MM.1S (cell line): ENCODE measurements at places on chromosomes 11 and 22.

DNA sequence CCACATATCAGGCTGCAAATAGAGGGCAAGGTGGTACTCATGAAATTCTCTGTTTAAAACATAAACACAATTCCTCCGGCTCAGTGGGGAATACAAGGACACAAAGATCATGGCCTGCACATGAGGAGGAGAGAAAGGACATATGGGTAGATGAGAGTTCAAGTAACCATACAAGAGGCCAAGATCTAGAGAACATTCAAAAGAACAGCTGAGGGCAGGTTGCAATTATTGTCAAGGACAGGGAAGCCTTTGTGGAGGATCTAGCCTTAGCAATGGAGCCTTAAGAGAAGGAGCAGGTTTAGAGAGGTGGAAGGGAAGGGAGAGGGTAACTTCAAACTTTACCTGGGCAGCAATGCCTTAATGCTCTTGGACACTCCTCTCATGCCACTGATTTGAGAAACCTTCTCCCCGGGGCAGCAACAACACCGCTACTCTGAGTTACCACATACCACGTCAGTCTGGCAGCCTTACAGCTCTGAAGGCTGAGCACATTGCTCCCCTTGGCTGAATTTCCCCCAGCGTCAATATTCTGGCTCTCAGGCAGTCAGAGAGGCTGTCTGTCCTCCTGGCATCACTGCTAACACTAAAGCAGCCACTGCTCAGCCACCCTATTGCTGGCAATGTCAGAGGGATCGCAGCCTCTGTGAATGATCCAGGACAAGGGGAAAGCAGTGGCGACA lies 55.5 kb downstream of the CLPB start:
- H3K4me1 ChIP-seq = no peaks in the 10 kb centered on the region
- no peaks in the 10 kb centered on the region for H3K27me3 ChIP-seq
- no peak for DNase-seq
- no peaks in the 10 kb centered on the region for H3K36me3 ChIP-seq

- no peaks in the 10 kb centered on the region for H3K27me3 ChIP-seq
- no peaks in the 10 kb centered on the region for H3K36me3 ChIP-seq
These were observed 248.6 kb downstream of the AASDHPPT start for GRCh38 chr11:106326087-106326486.

DNA sequence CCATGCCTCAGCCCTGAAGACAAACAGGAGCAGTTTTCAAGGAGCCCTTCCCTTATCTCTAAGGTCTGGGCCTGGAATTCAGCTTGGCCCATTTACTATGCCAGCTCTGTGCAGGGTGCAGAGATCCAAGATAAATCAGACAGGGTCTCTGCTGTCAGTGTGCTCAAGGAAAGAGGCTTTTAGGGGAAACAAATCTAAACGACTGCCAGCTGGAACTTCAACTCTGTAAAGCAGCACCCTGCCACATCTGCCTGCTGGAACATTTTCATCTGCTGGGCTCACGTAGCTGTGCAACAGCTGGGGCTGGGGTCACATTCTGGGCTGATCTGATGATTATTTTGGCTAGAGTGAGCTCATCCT lies 19.8 kb upstream of the EHF start:
- peaks cover 16% of the 10 kb centered on the region for H3K4me1 ChIP-seq
- no peak overlapping the region for H3K27ac ChIP-seq
- no peak overlapping the region for H3K4me3 ChIP-seq
- no peaks in the 10 kb centered on the region for H3K27me3 ChIP-seq
- H3K36me3 ChIP-seq = no peaks in the 10 kb centered on the region

GRCh38 chr22:45799291-45799690 lies 127.7 kb downstream of the ATXN10 start:
- no peaks in the 10 kb centered on the region for H3K27me3 ChIP-seq
- no peak for DNase-seq
- no peaks in the 10 kb centered on the region for H3K4me1 ChIP-seq
- no peak overlapping the region for H3K4me3 ChIP-seq

- H3K36me3 ChIP-seq = peaks cover 13% of the 10 kb centered on the region; the same call in 1 of the 2 replicates
- peaks cover 27% of the 10 kb centered on the region for H3K4me1 ChIP-seq
- H3K4me3 ChIP-seq = no peak overlapping the region
- no peaks in the 10 kb centered on the region for H3K27me3 ChIP-seq
- no peak for DNase-seq
- no peak overlapping the region for H3K27ac ChIP-seq
These were observed 37.6 kb downstream of the PITPNB start for GRCh38 chr22:27881421-27881820.

DNA sequence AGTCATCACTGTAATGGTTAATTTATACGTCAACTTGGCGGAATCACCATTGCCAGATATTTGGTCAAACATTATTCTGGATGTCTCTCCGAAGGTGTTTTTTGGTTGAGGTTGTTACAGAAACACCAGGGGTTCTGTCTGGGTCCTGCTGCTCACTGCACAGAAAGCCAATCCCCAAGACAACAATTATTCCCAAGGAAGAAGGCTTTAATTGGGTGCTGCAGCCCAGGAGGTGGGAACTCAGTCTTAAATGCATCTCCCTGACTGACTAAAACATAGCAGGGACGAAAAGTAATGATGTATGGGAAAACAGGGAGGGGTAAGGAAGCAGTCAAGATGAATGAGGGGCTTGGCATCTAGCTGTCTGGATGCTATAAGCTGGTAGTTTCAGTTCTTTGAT lies 331.3 kb downstream of the TBC1D22A start:
- H3K4me3 ChIP-seq = no peak overlapping the region
- H3K4me1 ChIP-seq = no peaks in the 10 kb centered on the region
- no peak overlapping the region for H3K27ac ChIP-seq

DNA sequence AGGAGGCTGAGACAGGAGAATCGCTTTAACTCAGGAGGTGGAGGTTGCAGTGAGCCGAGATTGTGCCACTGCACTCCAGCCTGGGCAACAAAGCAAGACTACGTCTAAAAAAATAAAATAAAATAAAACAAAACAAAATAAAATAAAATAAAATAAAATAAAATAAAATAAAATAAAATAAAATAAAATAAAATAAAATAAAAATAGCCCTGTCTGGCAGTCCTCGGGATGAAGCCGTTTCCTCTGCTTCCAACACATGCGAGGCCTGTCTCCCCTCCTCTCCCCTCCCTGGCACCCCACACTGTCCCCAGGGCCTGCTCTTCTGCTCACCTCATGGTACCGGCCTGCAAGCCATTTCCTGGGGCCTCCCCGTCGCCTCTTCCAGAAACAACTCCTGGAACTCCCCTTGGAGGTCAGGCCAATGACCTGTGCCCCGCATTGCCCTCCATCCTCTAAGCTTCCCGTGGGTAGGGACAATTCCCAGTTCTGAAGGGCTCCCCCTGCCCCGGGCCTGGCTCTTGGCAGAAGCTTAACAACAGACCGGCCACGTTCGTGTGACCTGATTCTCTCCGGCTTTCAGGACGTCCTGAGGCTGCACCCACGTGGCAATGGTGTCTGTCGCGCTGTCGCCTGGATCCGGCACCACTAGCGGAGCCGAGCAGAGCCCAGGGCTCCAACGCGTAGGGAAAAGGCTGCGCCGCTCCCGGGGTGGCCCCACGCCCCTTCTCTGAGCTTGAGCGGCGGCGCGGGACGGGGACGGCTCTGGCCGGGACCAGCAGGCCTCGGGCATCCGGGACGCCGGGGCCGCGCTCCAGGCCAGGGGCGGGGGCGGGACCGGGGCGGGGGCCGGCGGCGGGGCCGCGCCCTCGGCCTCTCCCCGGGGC lies 456 bp upstream of the PARVB start:
- H3K27me3 ChIP-seq = no peaks in the 10 kb centered on the region
- H3K4me1 ChIP-seq = peaks cover 10% of the 10 kb centered on the region; the same call in 1 of the 2 replicates
- DNase-seq = peak; percentile 54

DNA sequence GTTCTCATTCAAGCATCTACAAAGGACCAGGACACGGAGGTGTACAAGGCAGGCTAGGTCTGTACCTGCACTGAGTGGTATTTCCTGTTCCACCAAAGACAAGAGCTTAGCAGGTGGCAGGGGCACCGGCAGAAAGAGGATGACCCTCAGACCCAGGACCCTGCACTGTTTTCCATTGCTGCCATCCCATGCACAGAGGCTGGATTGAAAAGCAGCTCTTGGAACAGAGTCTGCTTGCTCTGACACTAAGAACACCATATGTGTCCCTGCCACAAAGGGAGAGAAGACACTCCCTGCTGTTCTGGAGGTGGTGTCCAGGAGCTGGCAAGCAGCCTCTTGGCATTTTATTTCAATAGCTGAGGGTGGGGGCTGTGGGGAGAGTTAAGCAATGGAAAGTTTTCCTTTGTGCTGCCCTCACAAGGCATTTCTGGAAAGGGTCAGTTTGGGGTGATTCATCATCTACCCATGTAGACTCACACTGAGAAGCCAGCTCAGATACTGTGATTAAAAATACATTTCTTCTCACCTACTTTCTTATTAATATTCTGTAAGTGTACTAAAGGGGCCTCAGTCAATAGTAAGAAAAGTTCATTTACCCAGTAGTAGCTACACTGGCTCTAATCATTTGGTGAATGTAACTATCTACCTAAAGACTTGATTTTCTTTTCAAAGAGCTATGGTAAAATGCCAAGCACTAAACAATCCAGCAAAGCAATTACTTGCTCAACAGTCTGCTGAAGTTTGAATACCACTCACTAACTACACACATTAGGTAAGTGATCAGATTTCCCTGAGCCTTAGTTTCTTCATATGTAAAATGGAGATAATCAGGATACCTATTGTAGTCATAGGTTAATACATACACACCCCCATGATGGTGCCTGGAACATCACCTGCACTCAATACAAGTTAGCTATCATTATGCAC lies 55.2 kb downstream of the SLC1A2 start:
- H3K4me1 ChIP-seq = no peaks in the 10 kb centered on the region
- H3K36me3 ChIP-seq = no peaks in the 10 kb centered on the region

DNA sequence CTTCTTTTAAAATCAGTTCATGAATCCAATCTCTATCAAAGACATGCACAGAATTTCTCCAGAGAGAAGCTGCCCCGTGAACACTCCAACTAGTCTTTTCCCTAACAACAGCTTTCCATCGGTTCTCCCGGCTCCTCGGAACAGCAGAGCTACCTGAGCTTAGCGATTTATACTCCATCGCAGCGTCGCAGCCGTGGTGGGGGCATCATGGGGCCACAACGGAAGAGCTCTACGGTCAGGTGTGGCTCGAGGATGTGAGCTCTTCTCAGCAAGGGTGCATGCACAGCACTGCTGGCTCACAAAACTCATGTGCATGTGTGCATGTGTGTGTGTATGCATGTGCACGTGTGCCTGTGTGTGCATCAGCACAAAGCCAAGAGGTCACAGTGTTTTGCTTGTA lies 11.7 kb upstream of the MOB2 start:
- no peak for DNase-seq
- H3K36me3 ChIP-seq = no peaks in the 10 kb centered on the region
- no peaks in the 10 kb centered on the region for H3K27me3 ChIP-seq
- H3K4me3 ChIP-seq = no peak overlapping the region

- H3K4me3 ChIP-seq = no peak overlapping the region
- H3K36me3 ChIP-seq = no peaks in the 10 kb centered on the region
- no peak overlapping the region for H3K27ac ChIP-seq
- no peaks in the 10 kb centered on the region for H3K4me1 ChIP-seq
These were observed 170.9 kb downstream of the MIAT start for GRCh38 chr22:26828311-26828710.

DNA sequence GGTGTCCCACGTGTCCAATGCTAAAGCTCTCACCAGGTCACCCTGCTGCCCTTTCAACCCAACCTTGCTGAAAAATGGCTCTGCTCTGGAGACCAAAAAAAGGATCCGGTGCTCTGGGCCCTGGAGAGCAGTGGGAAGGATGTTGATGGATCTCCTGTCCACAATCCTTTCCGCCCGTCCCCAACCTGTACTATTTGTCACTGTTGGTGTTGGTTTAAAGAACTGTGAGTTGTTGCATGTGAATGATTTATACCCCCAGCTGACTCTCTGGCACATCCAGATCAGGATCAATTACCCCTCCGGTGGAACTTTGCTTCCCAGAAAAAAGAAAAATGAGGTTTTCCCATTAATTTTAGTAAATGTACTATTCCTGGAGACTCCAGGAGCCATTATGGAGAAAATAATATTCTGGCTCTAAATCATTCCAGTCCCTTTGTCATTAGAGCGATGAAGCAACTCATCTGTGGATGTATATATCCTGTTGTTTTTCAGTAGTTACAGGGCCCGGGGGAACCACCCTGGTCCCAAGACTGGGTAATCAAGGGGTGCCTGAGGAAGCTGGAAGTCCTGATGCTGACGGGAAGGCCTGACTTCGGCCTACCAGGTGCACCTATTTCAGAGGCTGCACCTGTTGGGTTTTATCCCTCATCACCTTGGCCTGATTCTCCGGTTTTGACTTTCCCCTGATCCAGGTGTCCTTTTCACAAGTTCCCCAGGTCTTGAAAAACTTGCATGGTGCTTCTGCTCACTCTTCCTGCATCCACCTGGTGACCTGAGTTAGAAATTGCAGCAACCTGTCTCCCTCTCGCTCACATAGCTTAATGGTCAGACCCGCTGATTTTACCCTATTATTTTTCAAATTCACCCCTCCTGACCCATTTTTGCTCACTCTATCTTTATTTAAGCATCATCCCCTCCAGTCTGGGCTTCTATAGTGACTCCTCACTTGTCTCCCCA lies 209.2 kb upstream of the SEZ6L start:
- H3K4me1 ChIP-seq = no peaks in the 10 kb centered on the region
- no peaks in the 10 kb centered on the region for H3K36me3 ChIP-seq
- H3K4me3 ChIP-seq = no peak overlapping the region
- DNase-seq = no peak
- H3K27me3 ChIP-seq = peaks cover 26% of the 10 kb centered on the region

GRCh38 chr11:111370902-111371578 lies 8.0 kb downstream of the POU2AF1 start:
- peak overlapping the region; percentile 100 for H3K27ac ChIP-seq
- H3K4me3 ChIP-seq = peak overlapping the region; percentile 37
- no peaks in the 10 kb centered on the region for H3K27me3 ChIP-seq
- peaks cover 94% of the 10 kb centered on the region for H3K4me1 ChIP-seq
- peak; percentile 89 for DNase-seq
- peaks cover 15% of the 10 kb centered on the region for H3K36me3 ChIP-seq

DNA sequence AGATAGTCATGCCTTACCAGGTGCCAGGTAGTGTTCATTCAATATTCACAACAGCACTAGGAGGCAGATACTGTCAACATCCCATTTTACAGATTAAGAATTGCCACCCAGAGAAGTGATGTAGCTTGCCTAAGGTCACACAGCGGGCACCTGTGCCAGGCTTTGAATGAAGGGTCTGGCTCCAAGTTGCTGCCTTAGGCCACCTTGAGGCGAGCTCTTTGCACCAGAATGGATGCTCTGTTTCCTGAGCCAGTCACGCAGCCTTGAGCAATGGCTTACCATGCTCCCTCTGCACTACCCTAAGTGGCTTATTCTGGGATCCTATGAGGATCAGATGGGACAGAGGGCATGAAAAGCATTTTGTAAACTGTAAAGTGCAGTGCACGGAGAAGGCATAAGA lies 25.1 kb upstream of the TIMP3 start:
- H3K27ac ChIP-seq = no peak overlapping the region
- H3K36me3 ChIP-seq = no peaks in the 10 kb centered on the region
- DNase-seq = no peak
- H3K4me1 ChIP-seq = peaks cover 10% of the 10 kb centered on the region

- peak; percentile 78 for DNase-seq
- H3K4me3 ChIP-seq = no peak overlapping the region
- H3K27me3 ChIP-seq = no peaks in the 10 kb centered on the region
- H3K27ac ChIP-seq = no peak overlapping the region; the same call in 1 of the 2 replicates
- peaks cover 20% of the 10 kb centered on the region for H3K36me3 ChIP-seq
These were observed 2.2 kb upstream of the TUT1 start for GRCh38 chr11:62593434-62594044.
